Stimulated activated CD8-positive, alpha-beta memory T cell treated with anti-CD3 and anti-CD28 coated beads, Interleukin-7, amount 100 ng/mL, for 4 hours (primary cell): ENCODE measurements at places on chromosomes 16 and 17.

GRCh38 chr17:44361292-44362260, 2.1 kb downstream of the FAM171A2 start:
- no peak for DNase-seq

- no peak for DNase-seq
Observed at GRCh38 chr17:28313841-28314240, 5.2 kb upstream of the TMEM97 start.

DNA sequence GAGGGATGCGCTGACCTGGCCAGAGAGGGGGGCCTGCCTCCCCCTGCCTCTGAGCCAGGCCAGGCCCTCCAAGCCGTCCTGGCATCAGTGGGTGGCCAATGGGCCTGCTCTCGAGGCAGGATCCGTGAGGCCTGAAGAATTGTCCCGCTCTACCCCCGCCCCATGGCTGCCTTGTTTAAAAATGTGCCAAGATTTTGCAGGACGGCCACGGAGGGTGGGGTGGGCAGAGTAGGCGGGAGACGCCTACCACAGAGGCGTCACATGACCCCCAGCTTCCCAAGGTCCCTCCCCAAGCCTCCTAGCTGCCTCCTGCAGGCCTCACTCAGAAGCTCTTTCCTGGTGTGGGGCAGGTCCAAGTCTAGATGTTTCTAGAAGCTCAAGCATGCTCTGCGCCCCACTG, 69.5 kb downstream of the ENGASE start:
- no peak for DNase-seq

- no peak for DNase-seq
Observed at GRCh38 chr16:54370278-54371040, 83.9 kb upstream of the IRX3 start.

DNA sequence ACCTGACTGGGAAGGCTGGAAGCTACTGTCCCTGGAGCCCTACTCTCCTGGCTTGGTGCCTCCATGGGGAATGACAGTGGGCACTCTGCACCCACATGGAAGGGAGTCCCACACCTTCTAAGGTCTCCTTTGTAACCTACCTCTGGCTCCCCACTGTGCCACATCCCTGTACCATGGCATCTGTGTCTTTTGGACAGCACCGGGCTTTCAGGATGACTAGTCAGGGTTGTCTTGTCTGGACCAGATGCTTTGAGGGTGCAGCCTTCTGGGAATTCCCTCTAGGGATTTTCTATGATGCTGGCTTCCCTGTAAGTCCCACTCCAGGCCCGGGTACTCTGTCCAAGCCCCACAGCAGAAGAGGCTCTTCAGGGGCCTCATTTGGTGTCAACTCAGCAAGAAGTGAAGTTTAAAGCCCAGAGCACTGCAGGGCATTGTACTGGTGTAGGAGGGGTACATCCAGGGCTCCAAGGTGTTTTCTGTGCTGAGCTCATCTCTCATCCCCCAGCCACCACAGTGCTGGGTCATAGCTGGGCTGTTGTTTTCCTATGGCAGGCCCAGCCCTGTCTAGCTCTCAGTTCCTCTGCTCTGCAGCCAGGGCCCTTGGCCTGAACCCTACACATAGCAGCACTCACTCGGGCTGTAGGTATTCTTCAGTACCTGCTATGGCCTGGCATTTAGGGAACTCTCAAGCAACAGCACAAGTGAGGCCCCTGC, 255.3 kb downstream of the CPPED1 start:
- no peak for DNase-seq

DNA sequence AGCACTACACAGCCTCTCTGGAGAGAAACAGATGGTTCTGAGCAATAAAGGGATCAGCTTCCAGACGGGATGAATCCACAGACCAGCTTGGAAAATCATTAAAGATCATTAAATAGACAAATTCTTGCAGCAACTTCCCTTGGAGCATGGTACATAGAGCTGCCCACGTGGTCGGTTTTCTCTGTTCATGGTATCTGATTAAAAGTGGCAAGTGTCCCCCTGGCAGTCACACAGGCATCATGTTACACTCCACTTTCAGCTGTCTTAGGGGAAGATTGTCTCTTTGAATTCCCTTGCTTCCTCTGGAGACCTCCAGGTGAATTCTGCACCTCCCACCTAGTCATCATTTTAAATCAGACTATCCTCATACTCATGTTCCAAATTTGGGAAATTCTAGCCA, 92.2 kb upstream of the CACNG3 start:
- DNase-seq, result no peak

DNA sequence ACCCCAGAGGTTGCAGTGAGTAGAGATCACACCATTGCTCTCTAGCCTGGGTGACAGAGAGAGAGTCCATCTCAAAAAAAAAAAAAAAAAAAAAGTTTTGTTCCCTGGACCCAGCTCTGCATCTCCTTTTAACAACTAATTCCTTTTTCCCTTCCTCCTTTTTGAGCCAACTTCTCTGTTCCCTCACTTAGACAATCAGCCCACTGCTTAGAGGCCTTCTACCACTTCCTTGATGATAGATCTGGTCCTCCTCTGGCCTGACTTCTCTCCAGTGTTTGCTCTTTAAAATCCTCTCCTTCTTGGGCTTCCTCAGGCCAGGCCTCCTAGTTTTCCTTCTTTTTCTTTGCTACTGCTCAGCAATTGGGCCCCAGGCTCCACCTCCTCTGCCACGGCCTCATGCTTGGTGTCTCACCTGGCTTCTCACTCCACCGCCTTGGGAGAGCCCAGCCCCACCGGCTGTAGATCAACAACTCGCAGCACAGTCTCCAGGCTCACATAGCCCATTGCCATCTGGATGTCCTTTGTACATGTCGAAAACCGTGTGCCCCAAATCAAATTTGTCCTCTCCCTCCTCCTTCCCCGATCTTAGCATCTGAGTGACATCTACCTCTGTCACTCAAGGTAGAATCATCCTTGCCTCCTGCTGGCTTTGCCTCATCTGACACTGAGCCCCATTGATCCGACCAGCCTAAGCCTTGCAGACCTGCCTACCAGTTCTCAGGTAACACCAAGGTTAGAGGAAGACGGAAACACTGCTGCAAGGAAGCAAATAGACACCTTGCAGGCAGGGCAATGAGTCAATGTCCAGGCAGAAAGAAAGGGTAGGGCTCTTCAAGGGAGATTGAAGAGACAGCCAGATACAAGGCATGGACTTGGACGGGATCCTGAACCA, 17.4 kb downstream of the ARHGAP27 start:
- DNase-seq, result no peak

DNA sequence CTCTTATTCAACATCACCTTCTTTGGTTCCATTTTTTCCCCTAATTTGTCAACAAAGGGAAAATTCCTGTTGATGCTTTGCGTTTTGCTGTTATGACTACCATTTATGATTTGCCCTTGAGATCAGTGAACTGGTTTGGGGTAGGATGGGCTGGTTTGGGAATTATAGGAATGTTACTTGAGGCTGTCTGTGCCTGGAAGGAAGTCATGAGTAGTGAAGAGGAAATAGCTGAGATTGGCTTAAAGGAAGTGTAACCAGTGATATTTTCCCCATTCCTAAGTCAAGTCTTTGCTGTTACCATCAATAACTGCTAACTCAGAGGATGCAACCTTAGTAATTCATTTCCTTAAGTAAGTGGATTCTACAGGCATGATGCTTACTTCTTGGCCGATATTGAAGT, 179.2 kb downstream of the MAP2K6 start:
- no peak for DNase-seq

DNA sequence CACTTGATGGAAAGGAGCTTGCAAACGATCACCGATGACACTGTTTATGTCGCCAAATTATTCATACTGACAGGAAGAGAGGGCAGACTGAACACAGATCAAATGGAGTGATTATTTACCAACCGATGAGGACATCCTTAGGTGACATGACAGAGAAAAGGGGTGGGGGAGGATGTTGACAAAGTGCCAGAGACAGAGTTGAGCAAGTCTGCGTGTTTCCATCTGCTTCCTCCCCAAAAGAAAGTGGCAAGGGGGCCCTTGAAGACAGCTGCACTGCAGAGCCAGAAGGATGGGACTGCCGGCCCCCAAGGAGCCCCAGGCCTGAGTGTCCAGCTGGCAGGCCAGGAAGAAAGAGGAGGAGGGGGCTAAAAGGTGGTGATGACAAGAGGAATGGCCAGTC, 191.0 kb upstream of the RPL38 start:
- no peak for DNase-seq

GRCh38 chr17:65704731-65705130, 143.3 kb upstream of the AXIN2 start:
- no peak for DNase-seq

GRCh38 chr17:6551356-6551755, 5.0 kb downstream of the PITPNM3 start:
- DNase-seq, result no peak

DNA sequence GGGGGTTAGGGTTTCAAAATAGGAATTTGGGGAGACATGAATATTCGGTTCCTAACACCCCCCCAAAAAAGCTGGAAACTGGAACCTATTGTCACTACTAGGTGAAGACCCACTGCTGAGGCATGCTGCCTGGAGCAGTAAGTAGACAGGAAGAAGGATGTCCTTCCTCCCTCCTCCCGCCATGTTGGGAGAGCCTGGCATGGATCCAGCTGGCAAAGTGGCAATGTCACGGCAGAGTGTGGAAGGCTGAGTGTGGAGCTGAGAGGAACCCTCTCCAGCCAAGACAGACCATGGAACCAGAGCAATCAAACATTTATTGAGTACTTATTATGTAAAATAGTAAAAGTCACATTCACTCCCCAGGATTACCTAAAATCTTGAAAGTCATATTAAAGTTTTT, 49.0 kb downstream of the CCDC182 start:
- no peak for DNase-seq

DNA sequence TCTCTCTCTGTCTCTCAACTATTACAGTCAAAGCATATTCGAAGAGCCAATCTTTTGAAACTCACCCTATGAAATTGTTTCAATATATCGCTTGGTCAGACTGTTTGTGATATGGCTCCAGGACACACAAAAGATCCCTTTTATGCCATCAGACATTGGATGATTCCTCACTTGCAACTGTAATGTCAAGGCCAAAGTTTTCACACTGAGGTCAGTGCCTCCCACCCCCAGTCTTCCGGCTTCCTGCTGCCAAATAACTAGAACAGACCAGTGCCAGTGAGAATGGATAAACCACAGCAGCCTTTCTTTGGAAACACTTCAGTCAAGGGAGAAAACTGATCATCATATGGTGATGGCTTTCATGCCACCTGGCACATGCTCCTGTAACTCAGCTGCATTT, 321.9 kb upstream of the ZFHX3 start:
- DNase-seq, result no peak

GRCh38 chr17:42180922-42181850, at the start of gene KCNH4:
Gene KCNH4, minus strand, starts transcription at chr17:42181142. Its CDS starts 197 bp downstream, at chr17:42180945.
- DNase-seq, result peak; percentile 83

DNA sequence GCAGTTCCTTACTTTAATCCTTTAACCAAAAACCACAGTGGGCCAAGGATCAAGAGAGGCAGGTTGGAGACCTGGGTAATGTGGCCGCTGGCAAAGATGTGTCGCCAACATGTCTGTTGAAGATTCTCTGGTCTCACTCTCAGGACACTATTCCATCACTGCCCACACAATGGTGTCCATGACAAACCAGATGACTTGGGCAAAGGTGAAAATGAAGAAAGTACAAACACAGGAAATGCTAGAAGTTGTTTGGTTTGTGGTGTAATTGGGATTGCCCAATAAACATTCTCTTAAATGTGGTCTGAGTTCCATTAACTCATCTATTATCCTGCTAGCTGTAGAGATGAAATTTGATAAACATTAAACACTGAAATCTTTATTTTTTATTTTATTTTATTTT, 43.3 kb downstream of the SALL1 start:
- DNase-seq, result no peak

DNA sequence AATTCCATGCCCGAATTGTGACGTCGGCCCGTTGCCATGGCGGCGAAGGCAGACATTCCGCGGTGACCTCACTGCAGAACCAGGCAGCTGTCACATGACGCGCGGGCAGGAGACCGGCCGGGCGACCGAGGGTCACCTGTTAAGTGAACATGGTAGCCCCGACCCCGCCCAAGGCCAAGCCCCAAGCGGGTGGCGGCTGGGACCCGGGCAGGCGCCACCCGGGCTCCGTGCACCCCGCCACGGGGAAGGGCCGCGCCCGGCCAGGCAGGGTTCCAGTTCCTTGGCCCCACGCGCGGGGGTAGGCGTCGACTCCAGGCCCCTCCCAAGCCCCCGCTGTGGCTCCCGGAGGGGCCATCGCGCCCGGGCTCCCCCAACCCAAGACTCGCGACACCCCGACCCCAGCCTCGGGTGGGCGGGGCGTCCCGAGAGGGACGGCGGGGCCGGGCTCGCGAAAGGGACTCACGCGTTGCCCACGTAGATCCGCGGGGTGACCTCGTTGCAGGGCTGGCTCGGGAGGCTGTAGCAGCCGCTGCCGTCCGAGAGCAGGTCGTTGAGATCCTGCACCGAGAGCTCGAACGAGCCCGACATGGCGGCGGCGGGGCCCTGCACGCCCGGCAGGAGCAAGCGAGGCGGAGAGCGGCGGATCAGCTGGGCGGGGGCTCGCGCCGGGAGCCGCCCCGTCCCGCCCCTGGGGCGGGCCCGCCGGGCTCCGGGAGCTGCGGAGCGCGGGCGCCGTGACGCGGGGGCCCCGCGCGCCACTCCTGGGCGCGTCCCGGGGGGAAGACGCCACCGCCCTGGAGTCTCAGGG, at the start of gene DUSP3:
Gene DUSP3 (minus strand): TSS at position 641 of the 808 bp plus-strand sequence. CDS start 53 bp downstream, at position 588.
- peak; percentile 66 for DNase-seq

- DNase-seq, result no peak
Observed at GRCh38 chr17:17175917-17176316, 30.2 kb downstream of the PLD6 start.

DNA sequence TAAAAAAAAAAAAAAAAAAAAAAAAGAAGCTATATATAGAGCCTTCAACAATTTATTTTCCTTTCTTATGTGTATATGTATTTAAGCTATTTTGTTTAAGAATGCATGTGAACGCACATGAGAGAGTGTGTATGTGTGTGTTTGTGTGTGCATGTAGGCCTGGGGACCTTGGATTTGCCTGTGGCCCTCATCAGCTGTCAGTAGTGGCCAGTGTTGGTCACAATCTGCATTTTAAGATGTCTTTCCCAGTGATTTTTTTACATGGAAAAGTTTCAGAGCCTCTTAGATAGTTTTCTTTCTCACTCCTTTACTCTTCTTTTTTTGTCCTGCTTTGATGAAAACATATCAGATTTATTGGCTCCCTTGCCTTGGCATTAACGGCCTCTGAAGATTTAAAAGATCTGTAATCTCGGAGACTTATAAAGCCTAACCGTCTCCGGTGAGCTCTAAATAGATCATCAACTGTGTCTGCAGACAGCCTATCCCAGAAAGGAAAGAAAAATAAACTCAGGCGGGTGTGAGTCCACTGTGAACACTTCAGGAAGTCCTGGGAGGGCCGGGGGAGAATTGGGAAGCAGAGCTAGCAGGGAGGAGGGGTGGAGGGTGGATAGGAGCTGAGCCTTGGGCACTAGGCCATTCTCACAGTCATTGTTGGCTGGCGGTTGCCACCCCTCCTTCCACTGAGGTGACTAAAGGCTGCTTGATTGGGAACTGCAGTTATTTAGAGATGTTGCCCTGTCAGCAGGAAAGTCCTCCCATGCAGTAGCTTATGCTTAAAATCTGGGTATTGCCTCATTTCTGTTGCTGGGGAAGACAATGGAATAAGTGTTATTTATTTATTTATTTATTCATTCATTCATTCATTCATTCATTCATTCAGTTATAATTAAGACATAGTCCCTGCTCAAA, 86.8 kb downstream of the WWP2 start:
- no peak for DNase-seq
